Liver (tissue), 10 donors: ENCODE measurements at places on chromosomes 7 and 10. TPM values are rescaled to one million over a fixed set of nuclear protein-coding genes. Genes with fewer than 3 reads are reported as not detected.

DNA sequence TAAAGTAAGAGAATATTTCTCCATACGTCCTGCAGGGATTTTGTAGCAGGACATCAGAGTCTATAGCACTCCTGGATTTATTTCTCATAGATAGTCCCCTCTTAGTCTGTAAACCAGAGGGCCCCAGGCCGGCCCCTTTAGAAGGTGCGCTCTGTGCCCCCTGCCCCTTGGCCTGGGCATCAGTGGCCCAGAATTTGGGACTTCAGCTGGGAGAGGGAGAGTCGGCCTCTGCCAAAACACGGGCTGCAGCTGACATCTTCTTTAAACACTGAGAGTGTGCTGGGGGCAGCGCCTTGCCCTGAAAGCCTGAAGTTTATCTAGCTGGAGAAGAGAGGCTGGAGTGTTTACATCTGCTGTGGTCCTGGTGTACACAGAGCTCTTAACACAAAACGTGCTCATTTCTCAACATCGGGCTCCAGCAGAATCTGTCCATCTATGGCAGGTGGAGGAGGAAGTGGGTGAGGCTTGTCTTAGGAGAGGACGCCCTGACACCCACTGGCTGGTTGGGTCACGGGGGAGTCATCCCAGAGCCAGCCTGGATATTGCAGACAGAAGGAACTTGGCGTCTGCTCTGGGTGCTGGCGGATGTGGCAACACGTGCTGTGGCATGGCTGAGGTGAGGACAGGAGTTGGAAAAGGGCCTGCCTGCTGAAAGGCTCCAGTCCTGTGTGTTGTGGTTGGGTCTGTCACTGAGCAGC, 5.0 kb upstream of the TACR2 start:
- DNase-seq: no peak

DNA sequence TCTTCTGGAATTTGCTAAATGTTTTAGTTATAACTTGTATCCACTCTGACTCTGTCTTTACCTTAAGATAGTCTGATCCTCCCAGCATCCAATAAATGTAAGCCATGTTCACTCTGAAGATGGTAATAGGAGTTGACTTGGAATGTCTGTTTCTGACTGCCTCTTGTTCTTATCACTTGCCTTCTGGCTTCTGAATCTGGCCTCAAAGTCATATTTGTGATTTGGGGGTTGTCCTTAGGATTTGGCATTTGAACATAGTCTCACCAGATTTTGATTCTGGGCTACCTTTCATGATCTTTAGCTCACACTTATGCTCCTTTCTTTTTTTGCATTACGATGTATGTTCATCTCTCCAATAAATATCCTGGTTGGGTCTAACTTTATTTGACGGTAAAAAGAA, 247.0 kb downstream of the SH2D4B start:
- DNase-seq: no peak

DNA sequence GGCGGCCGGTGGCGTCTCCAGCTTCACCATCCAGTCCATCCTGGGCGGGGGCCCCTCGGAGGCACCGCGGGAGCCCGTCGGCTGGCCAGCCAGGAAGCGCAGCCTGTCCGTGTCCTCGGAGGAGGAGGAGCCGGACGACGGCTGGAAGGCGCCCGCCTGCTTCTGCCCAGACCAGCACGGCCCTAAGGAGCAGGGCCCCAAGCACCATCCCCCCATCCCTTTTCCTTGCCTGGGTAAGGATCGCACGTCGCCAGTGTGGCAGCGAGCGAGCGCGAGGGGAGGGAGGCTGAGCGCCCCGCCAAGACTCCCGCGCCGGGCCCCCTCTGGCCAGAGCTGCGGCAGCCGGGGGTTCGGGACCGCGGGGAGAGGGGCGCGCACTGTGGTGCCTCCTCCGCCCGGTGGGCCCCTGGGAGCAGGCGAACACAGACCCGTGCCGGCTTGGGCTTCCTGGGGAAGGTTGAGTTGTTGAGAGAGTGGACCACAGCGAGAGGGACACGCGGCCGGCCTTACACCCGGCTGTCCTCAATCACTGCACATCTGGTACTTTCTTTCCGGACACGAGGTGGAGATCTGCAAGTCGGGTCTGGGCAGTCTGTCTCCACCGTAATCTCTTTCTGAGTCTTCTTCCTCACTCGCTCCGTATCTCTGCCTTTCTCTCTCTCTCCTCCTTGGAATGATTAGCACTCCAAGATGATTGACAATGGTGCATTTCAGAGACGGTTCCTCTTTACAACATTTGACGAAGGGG, 652 bp downstream of the HMX2 start:
- DNase-seq: no peak

Gene LIPJ
- 0.17 TPM for total RNA-seq

Gene GPR26
- not detected for total RNA-seq
